Caki2 (cell line): ENCODE measurements at places on chromosomes 16 and 17. TPM values are rescaled to one million over a fixed set of nuclear protein-coding genes. Genes with fewer than 3 reads are reported as not detected.

- no peak for DNase-seq
Measured at GRCh38 chr17:55236316-55236715, 28.4 kb upstream of the HLF start.

- no peak for DNase-seq
Measured at GRCh38 chr17:29073520-29073919, 30.6 kb downstream of the PIPOX start.

DNA sequence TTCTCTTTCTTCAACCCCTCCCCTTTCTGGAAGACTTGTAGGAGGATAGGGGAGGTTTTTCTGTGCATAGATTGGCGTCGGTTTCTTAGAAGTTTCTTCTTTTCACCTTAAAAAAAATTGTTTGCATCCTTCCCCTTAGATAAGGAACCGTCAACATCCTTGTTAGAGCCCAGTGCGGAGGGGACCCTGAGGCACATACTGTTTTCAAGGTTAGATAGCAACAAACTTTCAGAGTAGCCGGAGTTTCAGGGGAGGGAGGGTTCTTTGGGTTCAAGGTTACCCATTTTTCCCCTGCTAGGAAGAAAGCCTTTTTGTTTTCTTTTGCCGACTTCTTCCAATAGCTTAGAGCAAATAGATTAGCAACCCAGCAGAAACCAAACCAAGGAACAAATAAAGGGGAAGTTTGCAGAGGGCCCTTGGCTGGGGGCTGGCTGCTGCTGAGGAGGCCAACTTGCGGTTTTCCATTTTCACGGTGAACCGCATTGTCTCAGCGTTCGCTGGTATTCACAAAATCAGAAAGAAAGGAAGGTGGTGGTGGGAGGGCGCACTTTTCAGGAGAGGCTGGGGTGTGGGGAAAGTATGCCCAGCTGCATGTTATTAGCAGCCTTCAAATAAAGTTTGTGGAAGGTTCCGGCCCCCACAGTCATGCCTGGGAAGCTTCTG, 28.8 kb downstream of the MSI2 start:
- no peak for DNase-seq

- no peak for DNase-seq
Measured at GRCh38 chr16:88553739-88554138, 16.5 kb upstream of the ZC3H18 start.

DNA sequence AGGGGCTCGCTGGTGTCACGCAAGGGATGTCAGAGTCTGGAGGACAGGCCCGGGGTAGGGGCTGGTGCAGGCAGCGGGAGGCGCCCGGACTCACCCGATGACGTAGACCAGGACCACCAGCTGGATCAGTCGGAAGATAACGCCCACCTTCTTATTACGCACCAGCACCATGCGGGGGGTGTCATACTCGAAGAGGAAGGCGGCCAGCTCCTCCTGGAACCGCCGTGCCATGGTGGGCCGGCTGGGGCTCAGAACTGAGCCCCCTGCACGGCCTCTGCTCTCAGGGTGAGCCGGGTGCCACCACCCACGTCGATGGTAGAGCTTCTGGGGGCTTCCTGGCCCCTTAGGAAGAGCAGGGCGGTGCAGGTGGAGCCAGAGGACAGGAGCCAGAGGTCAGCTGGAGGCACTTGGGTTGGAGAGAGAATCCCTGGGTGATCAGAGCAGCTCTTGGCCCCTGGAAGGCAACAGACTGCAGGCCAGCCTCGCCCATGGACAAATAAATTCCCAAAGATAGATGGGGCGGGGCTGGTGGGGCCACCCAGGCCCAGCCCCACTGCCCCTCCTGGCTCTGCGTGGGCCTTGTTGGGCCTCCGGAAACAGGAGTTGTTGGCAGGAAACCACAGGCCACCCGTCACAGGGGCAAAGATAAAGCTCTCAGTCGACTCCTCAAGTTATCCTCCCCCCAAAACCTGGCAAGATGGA, at the start of gene P2RX1:
Gene P2RX1, minus strand, starts transcription at position 471 of the 702 bp plus-strand sequence. Its CDS starts 240 bp downstream, at position 231.
- no peak for DNase-seq

DNA sequence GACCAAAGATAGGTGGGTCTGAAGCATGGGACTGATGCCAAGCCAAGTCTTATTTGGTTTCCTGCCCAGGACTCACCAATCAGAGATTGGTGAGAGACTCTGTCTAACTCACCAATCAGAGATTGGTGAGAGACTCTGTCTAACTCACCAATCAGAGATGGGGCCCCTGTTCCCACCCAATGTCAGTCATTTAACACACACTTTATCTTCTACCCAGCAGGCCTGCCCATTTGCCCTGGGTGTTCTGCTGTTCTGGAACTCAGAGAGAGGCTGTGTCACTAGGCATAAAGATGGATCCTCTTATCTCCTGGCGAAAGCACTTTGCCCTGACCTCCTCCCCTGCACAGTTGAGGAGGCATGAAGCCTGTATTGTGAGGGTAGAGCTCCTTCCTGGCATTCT, 5.4 kb upstream of the RHOT1 start:
- no peak for DNase-seq

CARD14 gene
- total RNA-seq = not detected in 2 replicates

DNA sequence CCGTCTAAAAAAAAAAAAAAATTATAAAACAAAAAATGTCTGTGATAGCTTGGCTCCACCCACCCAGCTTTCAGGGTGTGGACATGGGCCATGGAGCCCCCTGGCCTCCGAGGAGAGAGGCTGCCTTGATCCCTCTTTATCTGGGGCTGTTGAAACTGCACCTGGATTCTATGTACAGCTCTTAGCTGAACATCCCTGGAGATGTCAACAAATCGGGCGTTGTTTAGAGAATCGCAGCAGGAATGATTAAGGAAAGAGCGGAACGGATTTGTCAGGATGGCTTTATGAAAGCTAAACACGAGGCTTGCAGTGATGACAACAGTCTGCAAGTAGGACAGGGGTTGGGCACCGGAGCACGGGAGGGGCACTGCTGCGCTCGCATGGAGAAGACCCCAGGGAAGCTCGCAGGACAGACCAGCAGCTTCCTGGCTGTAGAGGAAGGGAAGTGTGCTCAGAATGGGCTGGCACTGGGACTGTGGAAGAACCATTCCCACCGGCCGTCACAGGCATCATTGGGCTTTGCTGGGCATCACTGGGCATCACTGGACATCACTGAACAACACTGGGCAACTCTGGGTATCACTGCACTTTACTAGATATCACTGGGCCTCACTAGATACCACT, 195.8 kb upstream of the FOXF1 start:
- no peak for DNase-seq

GRCh38 chr17:43183921-43184320, 12.9 kb downstream of the NBR1 start:
- no peak for DNase-seq

DNA sequence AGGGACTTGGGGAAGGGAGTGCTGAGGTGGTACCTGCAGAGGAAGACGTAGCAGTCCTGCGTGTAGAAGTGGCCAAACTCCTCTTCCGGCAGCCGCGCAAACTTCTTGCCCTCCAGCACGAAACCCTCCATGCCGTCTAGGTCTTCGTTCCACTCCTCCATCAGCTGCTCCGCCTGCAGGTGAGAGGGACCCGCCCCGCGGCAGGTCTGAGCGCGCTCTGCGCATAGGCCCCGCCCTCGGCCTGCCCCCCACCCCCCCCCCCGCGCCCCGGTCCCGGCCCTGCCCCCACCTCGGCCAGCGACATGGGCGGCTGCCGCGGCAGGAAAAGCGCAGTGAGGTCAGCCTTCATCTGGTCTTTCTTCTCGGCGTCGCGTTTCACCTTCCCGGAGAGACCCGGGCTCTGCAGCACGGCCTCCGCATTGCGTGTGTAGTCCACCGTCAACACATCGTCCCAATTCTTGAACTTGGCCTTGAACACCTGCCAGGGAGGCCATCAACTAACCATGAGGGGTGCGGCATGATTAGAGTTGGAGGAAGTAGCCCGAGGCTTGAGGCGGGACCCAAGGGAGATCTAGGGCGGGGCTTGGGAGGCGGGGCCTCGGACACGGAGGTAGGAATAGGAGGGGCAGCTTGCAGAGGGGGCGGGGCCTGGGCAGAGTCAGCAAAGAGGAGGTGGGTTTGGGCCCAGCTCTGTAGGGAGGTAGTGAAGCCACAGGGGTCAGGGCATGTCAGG, 11.5 kb downstream of the FLII start:
- peak; percentile 25 for DNase-seq

DNA sequence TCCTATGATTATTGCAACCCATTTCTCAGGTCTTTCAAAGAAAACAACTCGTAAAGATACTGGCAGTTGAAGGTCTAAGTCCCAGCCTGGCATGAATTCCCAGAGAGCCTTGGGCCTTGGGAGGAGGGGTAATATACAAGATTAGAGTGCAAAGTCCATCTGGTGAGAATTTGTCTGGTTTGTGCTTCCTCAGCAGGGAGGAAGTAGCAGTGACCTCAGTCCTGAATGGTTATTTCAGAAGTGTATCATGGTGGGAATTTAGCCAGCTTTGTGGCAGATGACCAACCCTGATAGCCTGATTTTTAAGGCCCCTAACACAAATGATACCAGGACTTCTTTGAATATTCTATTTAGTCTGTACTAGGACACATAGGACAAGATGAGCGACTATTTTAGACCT, 151.2 kb upstream of the TBX2 start:
- DNase-seq = no peak

C17orf113 gene
- 0.98 and 1.5 TPM in 2 replicates for total RNA-seq

DNA sequence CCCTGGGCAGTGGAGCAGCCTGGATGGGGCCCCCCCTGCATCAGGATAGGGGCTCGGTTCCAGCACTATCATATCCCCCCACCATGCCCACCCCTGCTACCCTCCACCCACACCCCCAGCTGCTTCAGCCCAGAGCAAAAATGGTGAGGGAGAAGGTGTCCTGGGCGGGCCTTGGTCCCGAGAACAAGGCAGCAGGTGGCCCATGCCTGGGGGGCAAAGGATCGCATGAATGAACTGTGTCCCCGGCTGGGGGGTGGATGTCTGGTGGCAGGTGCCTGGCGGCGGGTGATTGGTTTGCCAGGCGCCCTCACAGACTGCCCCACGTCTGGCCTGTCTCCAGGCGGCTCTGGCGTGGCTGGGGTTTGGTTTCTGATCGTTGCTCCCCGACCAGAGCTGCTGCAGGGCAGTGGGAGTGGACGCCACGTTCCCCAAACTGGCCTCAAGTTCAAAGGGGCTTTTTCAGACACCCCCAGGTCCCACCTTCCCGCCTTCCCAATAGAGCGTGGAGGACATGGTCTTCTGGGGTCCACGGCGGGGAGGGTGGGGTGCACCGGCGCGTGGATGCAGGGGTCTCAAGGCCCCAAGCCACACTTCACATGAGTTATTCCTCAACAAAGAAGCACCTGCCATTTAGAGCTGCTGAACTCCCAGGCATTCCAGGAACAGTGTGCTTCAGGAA, 12.6 kb downstream of the UTS2R start:
- DNase-seq = no peak

NT5M gene
- 13.2 and 87.7 TPM in 2 replicates for total RNA-seq

KCNAB3 gene
- total RNA-seq = 0.29 TPM in 1 of 2 replicates, not detected in the other

GRCh38 chr17:81164371-81165245, 699 bp upstream of the PVALEF start:
- no peak for DNase-seq

MYO15A gene
- not detected in 2 replicates for total RNA-seq

GRCh38 chr17:39627047-39627711, 427 bp downstream of the PPP1R1B start:
- no peak for DNase-seq

SHISA9 gene
- total RNA-seq = 23.3 and 24.2 TPM in 2 replicates

DNA sequence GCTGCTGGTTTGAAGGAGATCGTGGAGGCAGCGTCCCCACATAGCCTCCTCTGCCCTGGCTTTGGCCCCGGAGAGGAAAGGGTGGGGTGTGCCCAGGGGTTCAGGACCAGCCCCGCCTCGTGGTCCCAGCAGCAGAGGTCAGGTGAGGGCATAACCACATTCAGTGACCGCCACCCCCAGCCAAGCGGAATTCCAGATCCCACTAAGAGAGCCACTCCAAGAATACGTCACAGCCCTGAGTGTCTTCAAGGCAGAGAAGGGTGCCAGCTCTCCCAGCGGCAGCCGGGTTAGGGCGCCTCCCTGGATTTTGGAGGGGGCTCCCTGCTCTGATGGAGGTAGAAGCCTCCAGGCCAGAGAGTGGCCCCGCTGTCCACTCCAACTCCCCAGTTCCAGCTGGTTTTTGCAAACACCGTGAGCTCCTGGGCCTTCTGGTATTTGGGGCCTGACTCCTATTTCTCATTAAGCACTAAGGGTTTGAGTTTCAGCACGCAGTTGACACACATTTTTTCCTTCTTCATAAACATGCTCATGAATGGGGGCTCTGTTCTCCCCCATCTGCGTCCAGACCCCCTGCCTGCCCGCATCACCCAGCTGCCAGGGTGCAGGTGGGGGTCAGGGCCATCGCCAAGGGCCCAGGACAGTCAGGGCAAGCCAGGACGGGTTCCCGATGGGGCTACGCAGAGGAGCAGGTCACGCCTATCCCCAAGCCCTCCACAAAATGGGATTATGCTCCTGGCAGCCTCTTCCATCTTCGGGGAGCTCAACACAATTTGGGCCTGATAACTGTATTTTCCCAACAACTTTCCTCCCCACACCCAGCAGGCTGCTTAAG, 98.4 kb upstream of the PLCG2 start:
- no peak for DNase-seq

GRCh38 chr17:57906910-57907309, 48.3 kb downstream of the CUEDC1 start:
- DNase-seq = peak; percentile 45

GRB7 gene
- 28.3 and 29.4 TPM in 2 replicates for total RNA-seq

- no peak for DNase-seq
Measured at GRCh38 chr17:29827179-29827578, 102.8 kb downstream of the SSH2 start.

- DNase-seq = no peak
Measured at GRCh38 chr17:29210879-29211278, 30.7 kb upstream of the MYO18A start.

DNA sequence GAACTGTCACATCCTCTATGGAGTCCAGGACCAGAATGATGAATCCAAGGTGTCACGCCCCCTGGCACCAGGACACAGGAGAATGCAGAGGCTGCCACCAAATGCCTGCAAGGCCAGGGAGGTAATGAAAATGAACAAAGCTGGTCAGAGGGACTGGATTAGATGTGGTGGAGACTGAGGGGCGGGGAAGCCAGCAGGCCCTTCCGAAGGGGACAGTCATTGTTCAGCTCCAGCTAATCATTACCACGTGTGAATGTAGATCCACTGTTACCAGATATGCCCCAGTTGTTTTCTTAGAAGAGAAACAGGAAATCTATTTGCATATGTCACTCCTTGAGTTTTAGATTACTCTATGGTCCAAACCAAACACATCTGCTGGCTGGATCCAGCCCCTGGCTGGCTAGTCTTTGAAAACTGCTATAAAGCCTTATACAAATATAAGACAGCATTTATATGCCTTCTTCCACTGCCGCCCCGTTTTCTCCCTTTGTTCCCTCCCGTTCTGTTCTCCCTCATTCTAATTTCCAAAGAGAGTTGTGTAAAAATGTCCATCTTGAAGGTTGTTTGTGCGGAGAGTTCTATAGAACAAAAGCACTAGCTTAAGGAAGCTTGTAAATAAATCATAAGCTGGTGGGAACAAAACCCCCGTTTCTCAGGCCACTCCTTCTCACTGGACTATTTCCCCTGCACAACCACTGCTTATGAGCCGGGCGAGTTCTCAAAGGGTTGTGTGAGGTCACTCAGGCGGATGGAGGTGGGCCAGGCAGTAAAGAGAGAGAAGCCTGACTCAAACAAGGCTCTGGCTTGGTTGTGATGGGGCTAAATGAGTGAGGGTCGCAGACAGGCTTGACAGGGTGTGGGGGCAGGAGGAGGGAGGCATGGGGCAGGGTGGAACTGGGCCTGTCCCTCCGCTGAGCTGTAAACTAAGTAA, 14.2 kb downstream of the CRYM start:
- DNase-seq = peak; percentile 98
